ENCODE measurements at places on chromosomes 2 and 18.

DNA sequence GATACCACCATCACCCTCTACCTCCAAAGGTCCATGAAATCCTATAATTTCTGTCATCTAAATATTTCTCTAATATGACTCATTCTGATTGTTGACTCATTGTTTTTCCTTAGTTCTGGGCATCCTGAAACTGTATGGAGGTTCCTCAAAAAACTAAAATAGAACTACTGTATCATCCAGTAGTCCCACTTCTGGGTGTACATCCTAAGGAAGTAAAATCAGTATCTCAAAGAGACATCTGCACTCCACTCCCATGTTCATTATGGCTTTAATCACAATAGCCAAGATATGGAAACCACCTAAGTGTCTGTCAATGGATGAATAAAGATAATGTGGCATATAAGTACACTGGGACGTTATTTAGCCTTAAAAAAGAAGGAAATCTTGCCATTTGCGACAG, 125.8 kb upstream of the MYO3B start:
- H3K4me1 ChIP-seq: no peaks in the 10 kb centered on the region
- DNase-seq: no peak
- no peak overlapping the region for H3K27ac ChIP-seq
- H3K36me3 ChIP-seq: no peaks in the 10 kb centered on the region

- H3K27me3 ChIP-seq: peaks cover 45% of the 10 kb centered on the region
- H3K4me1 ChIP-seq: no peaks in the 10 kb centered on the region
- H3K36me3 ChIP-seq: no peaks in the 10 kb centered on the region
Measured at GRCh38 chr2:120570546-120570945, 165.1 kb upstream of the GLI2 start.

DNA sequence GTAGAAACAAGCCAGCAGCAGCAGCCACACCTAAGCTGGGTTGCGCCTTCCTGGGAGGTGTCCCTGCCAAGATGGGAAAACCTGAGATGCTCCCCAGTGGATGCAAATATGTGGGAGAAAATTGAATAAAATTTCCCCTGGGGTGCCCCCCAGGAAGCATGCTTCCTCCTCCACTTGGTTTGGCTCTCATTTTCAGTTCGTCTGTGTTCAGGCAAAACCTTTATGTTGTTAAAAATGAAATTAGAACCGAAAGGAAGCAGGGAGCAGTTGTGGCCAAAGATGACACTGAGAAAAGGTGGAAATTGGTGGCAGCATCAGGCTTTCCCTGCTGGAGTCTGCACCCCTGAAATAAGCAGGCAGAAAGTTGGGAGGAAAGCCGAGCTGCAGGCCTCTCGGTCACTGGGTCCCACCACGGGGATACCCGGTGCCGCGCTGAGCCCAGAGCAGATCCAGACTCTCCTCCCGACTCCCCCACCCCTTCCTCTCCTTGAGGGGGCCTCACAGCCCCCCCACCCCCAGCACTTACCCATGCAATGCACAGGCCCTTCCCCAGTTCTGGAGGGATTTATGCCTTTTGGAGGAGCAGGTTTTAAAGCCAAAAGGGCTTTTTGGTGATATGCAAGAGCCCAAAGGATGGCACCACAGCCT, 267.7 kb upstream of the SPRED2 start:
- no peak for DNase-seq
- H3K36me3 ChIP-seq: no peaks in the 10 kb centered on the region
- no peaks in the 10 kb centered on the region for H3K4me1 ChIP-seq
- no peaks in the 10 kb centered on the region for H3K27me3 ChIP-seq

DNA sequence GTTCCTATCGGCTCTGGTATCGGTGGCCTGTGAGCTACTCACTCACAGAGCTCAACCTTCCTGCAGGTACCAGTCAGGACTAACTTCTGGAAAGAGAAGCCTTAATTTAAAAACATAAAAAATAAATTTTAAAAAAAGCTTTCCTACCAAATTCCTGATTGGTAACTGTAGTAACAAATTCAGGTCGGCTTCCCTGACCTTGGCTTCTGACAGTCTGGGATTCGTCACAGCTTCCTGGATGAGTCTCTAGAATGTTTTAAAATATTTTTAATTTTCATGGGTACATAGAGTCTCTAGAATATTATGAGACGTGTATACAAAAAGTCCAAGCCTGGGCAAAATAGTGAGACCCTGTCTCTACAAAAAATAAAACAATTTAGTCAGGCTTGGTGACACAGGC, 45.0 kb upstream of the MTCL1 start:
- no peak overlapping the region for H3K4me3 ChIP-seq
- DNase-seq: no peak
- no peaks in the 10 kb centered on the region for H3K36me3 ChIP-seq
- no peak overlapping the region for H3K27ac ChIP-seq

- H3K27ac ChIP-seq: no peak overlapping the region
- no peak overlapping the region for H3K4me3 ChIP-seq
- no peaks in the 10 kb centered on the region for H3K36me3 ChIP-seq
- H3K27me3 ChIP-seq: peaks cover 19% of the 10 kb centered on the region
- peaks cover 4% of the 10 kb centered on the region for H3K4me1 ChIP-seq
Measured at GRCh38 chr2:239889641-239890121, 135.5 kb downstream of the NDUFA10 start.

- no peaks in the 10 kb centered on the region for H3K4me1 ChIP-seq
- H3K4me3 ChIP-seq: no peak overlapping the region
- no peak overlapping the region for H3K27ac ChIP-seq
Measured at GRCh38 chr18:47215554-47216138, 35.8 kb downstream of the SKOR2 start.

GRCh38 chr2:150528861-150529801, 41.7 kb upstream of the RND3 start:
- peaks cover 48% of the 10 kb centered on the region for H3K4me1 ChIP-seq
- H3K27ac ChIP-seq: peak overlapping the region; percentile 70
- no peaks in the 10 kb centered on the region for H3K36me3 ChIP-seq
- DNase-seq: no peak
- no peak overlapping the region for H3K4me3 ChIP-seq

DNA sequence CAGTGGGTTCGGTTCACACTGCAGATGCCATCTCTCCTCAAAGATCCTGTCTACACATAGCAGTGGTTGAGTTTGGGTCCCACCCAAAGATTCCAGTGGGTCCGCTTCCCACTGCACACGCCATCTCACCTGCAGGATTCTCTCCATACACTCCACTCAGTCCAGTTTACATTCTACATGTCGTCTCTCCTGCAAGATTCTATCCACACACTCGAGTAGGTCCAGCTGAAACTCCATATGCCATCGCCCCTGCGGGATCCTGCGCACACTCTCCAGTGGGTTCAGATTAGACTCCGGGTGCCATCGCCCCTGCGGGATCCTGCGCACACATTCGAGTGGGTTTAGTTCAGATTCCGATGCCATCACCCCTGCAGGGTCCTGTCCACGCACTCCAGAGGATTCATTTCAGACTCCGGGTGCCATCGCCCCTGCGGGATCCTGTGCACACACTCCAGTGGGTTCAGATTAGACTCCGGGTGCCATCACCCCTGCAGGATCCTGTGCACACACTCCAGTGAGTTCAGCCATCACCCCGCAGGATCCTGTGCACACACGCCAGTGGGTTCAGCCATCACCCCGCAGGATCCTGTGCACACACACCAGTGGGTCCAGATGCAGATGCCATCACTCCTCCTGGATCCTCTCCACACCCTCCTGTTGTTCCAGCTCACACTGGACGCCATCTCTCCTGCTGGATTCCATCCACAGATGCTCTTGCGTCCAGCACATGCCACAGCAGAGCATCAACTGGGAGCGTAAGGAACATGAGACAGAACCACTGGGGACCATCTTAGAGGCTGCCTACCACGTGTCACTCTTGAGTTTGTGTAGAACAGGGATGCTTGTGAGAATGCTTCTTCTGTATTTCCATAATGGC, 3.0 kb upstream of the PXDN start:
- peaks cover 34% of the 10 kb centered on the region for H3K4me1 ChIP-seq
- H3K36me3 ChIP-seq: no peaks in the 10 kb centered on the region
- no peak for DNase-seq
- H3K27me3 ChIP-seq: peaks cover 3% of the 10 kb centered on the region
- H3K27ac ChIP-seq: no peak overlapping the region
- no peak overlapping the region for H3K4me3 ChIP-seq

DNA sequence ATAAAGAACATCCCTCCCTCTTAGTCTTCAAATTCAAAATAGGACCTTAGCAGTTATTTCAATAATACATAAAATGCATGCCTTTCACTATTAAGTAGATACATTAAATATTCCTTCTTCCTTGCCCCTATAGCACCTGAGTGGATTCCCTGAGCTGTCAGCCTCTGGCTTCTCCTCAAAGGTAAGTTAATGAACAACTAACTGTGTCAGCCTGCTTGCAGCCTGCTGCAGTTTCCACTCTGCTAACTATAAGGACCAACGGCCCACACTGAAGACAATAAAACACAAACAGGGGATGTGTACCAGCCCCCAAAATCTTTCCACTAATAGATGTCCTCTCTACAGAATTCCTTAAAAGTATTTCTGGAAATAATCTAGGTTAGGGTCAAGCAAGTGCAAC, 5.0 kb downstream of the KCTD1 start:
- no peaks in the 10 kb centered on the region for H3K36me3 ChIP-seq
- H3K27me3 ChIP-seq: no peaks in the 10 kb centered on the region
- H3K4me1 ChIP-seq: peaks cover 22% of the 10 kb centered on the region
- no peak for DNase-seq

DNA sequence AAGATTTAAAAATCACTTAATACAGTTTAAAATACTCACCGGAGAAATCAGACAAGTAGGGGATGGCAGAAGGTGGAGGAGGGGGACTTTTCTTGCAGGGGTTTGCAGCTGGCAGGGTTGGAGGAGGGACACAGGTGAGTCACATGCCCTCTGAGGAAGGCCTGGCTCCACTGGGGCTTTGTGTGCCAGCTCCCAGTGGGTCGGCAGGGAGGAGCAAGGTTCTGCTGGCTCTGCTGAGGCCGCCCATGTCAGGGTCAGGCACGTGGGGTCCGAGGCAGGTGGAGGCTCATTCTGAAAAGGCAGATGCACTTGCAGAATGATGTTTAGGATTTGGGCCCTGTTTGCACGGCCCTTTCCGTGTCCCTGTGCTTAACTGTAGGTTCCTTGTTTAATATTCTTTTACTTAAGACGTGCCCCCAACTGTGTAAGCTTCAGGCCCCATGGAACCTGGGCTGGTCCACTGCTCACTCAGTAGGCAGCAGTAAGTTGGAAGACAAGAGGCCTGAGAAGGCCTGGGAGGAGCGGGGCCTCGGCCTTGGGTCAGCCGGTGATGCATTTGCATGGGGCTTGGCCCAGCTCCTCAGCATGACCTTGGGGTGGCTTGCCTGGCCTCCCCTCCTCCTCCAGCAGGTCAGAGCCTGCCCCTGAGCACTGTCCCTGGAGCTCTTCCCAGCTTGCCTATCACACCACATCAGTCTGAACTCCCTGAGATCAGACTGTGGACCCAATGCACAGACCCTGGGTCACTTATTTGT, 141.0 kb downstream of the GLI2 start:
- H3K27me3 ChIP-seq: peaks cover 16% of the 10 kb centered on the region
- no peak for DNase-seq
- no peaks in the 10 kb centered on the region for H3K36me3 ChIP-seq
- no peaks in the 10 kb centered on the region for H3K4me1 ChIP-seq

GRCh38 chr18:55731594-55732042, 143.6 kb upstream of the TCF4 start:
- no peaks in the 10 kb centered on the region for H3K36me3 ChIP-seq
- no peak for DNase-seq
- H3K4me3 ChIP-seq: no peak overlapping the region
- H3K27me3 ChIP-seq: no peaks in the 10 kb centered on the region
- no peak overlapping the region for H3K27ac ChIP-seq

DNA sequence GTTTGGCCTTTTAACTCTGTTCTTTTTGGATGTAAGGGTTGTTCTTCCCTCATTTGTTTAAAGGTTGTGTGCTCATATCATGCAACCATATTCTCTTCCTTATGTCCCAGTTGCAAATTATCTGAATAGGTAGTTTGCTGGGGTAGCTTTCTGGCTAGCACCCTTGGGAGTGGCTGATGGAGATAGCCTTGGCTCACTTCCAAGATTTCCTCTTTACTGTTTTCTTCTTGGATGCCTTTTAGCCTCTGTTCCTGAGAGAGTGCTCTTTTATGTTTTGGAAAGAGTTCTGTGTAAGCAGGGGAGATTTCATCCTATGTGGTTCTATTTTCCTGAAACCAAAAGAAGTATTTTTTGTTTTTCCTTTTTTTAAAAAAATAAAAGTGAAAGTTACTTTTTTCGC, 25.4 kb downstream of the USP14 start:
- H3K27me3 ChIP-seq: no peaks in the 10 kb centered on the region
- H3K27ac ChIP-seq: no peak overlapping the region
- H3K4me3 ChIP-seq: no peak overlapping the region
- no peaks in the 10 kb centered on the region for H3K36me3 ChIP-seq

GRCh38 chr2:33322612-33323011, 153.8 kb upstream of the RASGRP3 start:
- H3K27me3 ChIP-seq: no peaks in the 10 kb centered on the region
- DNase-seq: no peak
- H3K27ac ChIP-seq: peak overlapping the region; percentile 24
- no peaks in the 10 kb centered on the region for H3K4me1 ChIP-seq
- no peaks in the 10 kb centered on the region for H3K36me3 ChIP-seq

DNA sequence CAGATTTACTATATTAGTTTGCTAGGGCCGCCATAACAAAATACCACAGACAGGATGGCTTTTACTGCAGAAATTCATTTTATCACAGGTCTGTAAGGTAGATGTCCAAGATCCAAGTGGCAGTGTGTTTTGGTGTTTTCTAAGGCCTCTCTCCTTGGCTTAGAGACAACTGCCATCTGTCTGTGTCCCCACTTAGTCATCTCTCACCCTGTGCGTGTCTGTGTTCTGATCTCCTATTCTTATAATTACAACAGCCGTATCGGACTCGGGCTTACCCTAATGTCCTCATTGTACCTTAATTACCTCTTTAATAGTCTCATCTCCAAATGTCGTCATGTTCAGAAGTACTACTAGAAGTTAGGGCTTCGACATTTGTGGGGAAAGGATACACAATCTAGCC, 362.3 kb upstream of the CDH19 start:
- H3K36me3 ChIP-seq: no peaks in the 10 kb centered on the region
- no peak overlapping the region for H3K27ac ChIP-seq

DNA sequence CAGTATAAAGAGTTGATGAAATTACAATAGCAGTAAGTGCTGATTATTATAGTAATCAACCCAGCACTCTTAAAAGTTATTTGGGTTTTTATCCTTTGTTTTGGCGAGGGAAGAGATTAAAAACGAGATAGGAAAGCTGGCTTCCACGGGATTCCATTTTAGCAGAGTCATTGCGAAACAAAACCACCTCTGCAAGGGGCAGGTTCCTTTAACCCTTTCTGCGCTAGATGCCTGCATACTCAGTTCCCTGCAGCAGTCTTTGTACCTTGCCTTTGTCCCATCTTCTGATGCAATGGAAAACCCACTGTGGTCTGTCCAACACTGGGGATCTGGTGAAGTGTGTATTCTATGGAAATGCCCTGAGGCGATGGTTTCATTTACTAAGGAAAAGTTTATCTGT, 2.7 kb downstream of the YPEL5 start:
- DNase-seq: no peak
- no peaks in the 10 kb centered on the region for H3K27me3 ChIP-seq
- H3K4me1 ChIP-seq: peaks cover under 1% of the 10 kb centered on the region

GRCh38 chr2:145284551-145284950, 764.6 kb upstream of the ZEB2 start:
- H3K4me1 ChIP-seq: no peaks in the 10 kb centered on the region
- H3K36me3 ChIP-seq: no peaks in the 10 kb centered on the region
- H3K27ac ChIP-seq: no peak overlapping the region

- H3K36me3 ChIP-seq: no peaks in the 10 kb centered on the region
- no peak overlapping the region for H3K27ac ChIP-seq
- H3K27me3 ChIP-seq: peaks cover 10% of the 10 kb centered on the region
- H3K4me3 ChIP-seq: no peak overlapping the region
- no peak for DNase-seq
- H3K4me1 ChIP-seq: no peaks in the 10 kb centered on the region
Measured at GRCh38 chr2:148930046-148930775, 55.2 kb downstream of the KIF5C start.

Data from esophagus squamous epithelium (tissue), 5 donors.